Naive B cell (primary cell): ENCODE measurements at places on chromosomes 4 and X.

- H3K4me3 ChIP-seq: no peak overlapping the region
- DNase-seq: no peak
- no peak overlapping the region for H3K27ac ChIP-seq
- no peaks in the 10 kb centered on the region for H3K36me3 ChIP-seq
Measured at GRCh38 chr4:177239878-177240277, 69.8 kb upstream of the NEIL3 start.

DNA sequence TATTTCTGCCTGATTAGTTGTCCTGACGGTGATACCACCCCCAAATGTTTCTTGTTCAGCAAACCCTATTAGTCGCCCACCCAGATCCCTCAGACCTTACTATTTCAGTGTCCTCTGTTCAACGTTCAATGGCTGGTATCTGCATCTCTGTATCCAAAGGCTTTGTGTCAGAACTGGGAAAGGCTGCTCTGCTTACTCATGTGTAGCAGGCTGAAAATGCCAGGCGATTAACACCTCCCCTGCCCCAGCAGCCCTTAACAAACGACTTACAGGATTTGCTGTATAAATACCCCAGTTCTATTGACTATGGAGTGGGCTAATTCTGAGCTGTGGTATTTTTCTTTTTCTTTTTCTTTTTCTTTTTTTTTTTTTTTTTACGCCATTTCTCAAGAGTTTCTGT, 415.0 kb downstream of the ZNF674 start:
- H3K27ac ChIP-seq: no peak overlapping the region
- no peaks in the 10 kb centered on the region for H3K4me1 ChIP-seq
- H3K36me3 ChIP-seq: no peaks in the 10 kb centered on the region
- no peaks in the 10 kb centered on the region for H3K27me3 ChIP-seq
- no peak for DNase-seq
- no peak overlapping the region for H3K4me3 ChIP-seq

GRCh38 chrX:18457000-18457399, 31.6 kb downstream of the CDKL5 start:
- DNase-seq: no peak
- no peaks in the 10 kb centered on the region for H3K36me3 ChIP-seq
- H3K4me3 ChIP-seq: no peak overlapping the region
- peaks cover under 1% of the 10 kb centered on the region for H3K27me3 ChIP-seq
- peaks cover 6% of the 10 kb centered on the region for H3K4me1 ChIP-seq

DNA sequence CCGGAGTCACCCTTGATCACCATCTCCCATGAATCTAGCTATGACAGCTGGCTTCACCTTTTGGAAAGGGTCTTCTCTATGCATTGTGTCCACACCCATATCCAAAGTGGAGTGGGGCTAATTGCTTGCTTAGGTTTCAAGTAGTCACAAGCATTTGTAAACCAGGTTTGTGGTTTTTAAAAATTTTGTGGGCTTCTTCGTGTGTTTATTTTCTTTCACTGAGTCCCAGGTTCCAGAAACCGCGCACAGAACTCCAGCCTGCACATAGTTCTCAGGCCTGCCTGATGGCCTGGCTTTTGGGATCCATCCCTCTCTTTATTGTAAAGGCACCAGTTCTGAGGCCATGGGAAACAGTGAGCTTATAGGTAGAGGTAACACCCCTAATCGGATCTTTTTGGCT, 70.2 kb upstream of the TLR3 start:
- H3K36me3 ChIP-seq: no peaks in the 10 kb centered on the region
- no peak overlapping the region for H3K4me3 ChIP-seq
- no peak overlapping the region for H3K27ac ChIP-seq
- no peaks in the 10 kb centered on the region for H3K4me1 ChIP-seq
- no peaks in the 10 kb centered on the region for H3K27me3 ChIP-seq
- DNase-seq: no peak
